ENCODE measurements at places on chromosomes 5 and 9.

DNA sequence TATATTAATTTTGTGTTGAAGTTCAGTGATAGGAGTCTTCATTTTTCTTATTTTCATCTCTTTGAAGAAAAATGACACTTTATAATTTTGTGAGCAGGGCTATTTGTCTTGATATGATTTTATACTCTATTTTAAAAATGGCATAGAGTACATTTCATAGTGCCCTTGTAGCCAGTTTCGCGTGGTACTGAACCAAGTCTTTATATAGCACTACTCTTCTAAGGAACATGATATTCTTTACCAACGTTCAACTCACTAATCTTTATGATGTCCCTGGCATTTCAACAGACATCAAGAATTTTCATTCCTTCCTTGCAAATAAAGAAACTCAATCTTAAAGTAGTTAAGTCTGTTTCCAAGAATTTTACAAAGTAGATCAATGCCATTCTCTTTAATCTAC is 41.5 kb upstream of the HOMER1 start:
- no peak for DNase-seq

- DNase-seq, result no peak
Measured at GRCh38 chr5:78007233-78007632, 231.1 kb upstream of the TBCA start.

- no peak for DNase-seq
Measured at GRCh38 chr9:4665357-4665756, 923 bp downstream of the SPATA6L start.

GRCh38 chr5:71946343-71947030 is 160.8 kb upstream of the MAP1B start:
- no peak for DNase-seq

DNA sequence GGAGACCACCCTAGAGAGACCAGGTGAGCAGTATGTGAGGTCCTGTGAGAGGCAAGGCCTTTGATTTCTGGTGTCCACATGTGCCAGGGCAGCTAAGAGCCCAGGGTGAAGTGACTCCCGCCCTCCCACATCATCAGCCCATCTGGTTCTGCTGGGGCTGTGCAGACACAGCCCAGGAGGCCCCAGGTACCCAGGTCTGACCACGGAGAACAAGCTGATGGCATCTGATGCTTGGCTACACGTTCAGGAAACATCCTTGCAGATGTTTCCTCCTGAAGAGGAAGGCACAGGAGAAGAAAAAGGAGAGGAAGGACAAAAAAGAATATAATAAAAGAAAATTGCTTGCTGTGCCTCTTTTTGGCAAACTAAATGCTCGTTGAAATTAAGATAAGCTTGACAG is 225.8 kb downstream of the PAX5 start:
- no peak for DNase-seq

DNA sequence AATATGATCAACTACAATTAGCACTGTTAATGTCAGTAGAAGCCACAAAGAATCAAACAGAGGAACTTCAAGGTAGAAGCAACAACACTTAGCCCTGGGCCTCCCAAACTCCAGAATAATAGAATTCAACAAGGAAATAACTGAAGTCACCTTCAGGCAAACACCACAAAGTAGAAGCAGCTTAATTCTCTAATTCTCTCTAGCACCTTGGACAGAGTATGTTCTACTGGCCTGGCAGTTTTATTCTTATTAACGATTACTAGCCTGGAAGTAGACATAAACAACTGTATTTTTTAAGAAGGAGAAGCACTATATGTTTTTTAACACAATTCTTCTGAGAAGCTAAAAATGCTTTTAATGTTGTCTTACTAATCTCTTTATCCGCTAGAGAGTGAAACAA is 911.9 kb downstream of the DTWD2 start:
- DNase-seq, result no peak

- DNase-seq, result no peak
Measured at GRCh38 chr9:69824499-69825252, 4.1 kb downstream of the CFAP95 start.

- DNase-seq, result no peak
Measured at GRCh38 chr5:120615967-120616645, 152.0 kb downstream of the PRR16 start.

GRCh38 chr5:140725799-140726471 is 25.7 kb downstream of the ZMAT2 start:
- DNase-seq, result no peak
